ENCODE measurements at places on chromosomes 4 and X.

GRCh38 chr4:79603681-79604080 is 195.7 kb upstream of the GK2 start:
- DNase-seq = no peak

DNA sequence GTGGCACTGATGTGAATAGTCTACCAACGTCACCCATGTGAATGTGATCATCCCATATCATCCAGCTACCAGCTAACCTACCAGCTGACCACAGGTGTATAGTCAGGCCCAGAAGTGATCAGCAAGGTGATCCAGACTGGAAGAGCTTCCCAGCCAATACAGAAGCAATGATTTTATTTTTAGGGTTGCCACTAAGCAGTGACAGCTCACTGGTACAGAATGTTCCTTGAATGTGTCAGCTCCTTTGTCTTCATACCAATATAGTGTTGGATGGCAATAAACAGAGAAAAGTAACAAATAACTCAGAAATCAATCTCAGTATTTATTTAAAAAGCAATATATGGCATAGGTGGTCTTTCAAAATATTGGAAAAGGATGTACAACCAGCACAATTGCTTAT is 361.8 kb upstream of the CPEB2 start:
- no peak for DNase-seq

DNA sequence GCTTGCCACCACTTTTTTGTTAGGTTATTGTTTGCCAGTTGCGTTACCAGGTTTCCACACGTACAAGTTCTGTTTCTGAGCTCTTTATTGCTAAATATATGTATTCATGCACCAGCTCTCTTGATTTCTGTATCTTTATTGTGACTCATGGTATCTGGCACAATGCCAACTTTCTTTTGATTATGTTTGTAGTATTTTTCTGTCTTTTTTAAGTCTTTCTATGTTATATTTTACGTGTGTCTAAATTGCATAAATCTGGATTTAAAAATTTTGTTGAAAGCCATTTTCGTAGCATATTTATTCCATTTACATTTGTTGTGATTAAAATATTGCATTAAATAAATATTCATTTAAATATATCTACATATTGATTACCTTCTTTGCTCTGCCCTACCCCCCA is 73.8 kb downstream of the KDM6A start:
- no peak for DNase-seq

DNA sequence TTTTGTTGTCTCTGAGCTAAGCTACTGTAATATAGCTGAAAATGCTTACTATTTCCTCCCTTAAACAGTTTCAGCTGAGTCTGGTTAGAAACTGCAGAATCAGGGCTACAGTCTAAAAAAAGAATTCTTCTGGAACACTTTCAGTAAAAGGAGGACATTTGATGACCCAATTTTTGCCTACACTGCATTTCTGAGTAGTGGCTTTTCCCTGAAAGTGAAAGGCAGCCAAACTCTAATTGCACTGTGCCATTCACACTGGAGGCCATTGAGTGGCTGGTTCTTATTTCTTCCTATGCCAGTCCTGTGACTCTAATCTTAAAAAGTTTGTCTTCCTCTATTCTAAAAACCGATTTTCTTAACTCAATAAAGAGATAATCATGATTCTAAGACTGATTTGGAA is 526.0 kb downstream of the CFAP47 start:
- DNase-seq = no peak

DNA sequence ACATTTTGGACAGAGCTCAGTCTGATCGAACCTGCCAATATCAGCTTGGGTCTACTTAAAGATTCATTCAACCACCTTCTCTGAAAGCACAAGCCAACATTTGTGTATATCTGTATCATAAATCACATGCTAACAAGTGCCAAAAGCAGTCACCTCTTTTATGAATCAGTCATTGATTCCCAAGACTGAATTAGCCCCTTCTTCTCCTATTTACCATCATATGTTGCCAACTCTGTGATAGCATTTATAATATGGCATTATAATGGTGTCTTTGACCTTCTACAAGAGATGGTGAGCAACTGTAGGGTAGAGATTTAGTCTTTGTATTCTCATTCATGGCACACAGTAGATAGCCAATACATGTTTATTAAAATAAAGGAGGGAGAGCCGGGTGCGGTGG is 61.4 kb downstream of the DDX53 start:
- no peak for DNase-seq

GRCh38 chr4:112093636-112094202 is 51.5 kb upstream of the FAM241A start:
- DNase-seq = no peak

GRCh38 chr4:3440979-3441500 is 728 bp upstream of the HGFAC start:
- DNase-seq = no peak

DNA sequence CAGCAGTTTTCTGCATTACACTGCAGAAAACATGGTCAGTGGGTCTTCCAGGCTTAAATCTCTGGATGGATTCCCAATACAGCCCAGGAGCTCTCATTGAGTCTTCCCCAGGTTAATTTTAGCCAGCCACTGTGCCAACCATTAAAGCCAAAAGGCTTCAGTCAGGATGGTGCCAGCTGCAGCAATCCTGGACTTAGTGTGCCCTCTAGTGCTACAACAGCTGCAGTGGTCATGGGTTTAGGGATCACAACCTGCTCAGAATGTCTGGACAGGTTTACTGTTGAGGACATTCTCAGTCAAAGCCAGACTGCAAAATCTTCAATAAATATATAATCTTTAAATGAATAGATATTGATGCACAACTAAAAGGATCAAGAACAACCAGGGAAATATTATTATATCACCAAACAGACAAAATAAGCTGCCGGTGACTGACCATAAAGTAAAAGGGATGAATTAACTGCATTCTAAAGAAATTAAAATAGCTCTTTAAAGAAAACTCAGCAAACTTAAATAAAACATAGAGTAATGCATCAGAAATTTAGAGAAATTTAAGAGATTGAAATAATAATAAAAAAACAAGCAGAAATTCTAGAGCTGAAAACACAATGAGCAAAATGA is 639.9 kb downstream of the SPOCK3 start:
- DNase-seq = no peak

DNA sequence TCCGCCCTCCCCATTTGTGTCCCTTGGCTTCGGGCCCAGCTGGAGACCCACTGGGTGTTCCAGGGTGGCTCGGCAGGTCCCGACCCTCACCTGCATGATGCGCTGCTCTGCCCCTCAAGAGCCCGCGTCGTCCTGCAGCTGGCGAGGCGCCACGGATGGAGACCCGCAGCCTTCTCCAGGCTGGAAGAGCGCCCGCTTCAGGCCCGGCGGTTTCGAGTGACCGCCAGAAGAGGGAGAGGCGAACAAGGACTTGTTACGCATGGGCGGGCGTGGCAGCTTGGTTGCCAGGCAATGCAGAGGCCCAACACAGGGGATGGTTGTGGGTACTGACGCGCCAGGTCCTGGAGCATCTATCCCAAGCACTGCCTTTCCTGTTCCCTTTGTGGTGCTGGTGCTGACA is at the start of gene PDCL2:
Gene PDCL2 (minus strand): TSS at position 232 of the 400 bp plus-strand sequence. CDS start 136 bp downstream, at position 96.
- DNase-seq = no peak

GRCh38 chr4:158459085-158459820 is 62.4 kb upstream of the RXFP1 start:
- no peak for DNase-seq

- no peak for DNase-seq
Measured at GRCh38 chr4:61540944-61541343, 340.8 kb downstream of the ADGRL3 start.

DNA sequence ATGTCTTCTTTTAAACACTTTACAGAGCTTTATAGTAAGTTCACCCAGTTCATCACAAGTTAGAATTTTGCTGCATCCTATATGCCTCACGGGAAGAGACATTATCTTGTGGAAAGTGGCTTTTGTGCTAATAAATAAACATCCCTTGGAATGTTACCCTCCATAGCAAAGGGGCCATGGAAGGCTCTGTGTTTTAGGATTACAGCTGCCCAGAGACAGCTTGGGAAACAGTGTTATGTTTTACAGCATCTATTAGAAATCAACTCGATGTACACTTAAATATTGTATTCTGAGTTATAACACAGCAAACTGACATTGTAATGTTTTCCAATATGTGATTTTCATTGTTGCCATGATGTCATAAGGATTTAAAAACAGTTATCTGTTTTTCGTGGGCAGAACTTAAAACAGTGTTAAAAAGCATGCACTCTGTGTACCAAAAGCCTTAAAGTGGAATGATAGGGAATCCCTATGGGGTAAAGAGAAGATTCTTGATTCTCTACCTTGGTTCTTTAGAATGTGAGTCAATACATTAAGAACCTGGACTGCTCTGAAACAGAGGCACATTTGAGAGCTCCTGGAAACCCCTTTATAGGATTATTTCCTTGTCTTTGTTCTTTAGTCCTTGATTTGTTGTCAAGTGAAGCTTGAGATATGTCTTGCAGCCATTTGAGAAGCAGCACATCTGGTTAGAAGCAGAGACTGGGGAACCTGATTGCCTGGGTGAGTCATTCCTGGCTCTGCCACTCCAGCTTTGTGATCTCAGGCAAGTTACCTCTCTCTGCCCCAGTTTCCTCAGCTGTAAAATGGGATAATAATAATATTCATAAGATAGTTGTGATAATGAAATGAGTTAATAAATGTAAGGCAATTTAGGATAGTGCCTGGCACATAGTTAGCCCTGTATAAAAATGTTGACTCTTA is 41.6 kb downstream of the ARHGAP10 start:
- DNase-seq = no peak

GRCh38 chr4:158200214-158200613 is 10.1 kb upstream of the TMEM144 start:
- DNase-seq = no peak

- DNase-seq = no peak
Measured at GRCh38 chr4:114600672-114601071, 2.1 kb downstream of the UGT8 start.

DNA sequence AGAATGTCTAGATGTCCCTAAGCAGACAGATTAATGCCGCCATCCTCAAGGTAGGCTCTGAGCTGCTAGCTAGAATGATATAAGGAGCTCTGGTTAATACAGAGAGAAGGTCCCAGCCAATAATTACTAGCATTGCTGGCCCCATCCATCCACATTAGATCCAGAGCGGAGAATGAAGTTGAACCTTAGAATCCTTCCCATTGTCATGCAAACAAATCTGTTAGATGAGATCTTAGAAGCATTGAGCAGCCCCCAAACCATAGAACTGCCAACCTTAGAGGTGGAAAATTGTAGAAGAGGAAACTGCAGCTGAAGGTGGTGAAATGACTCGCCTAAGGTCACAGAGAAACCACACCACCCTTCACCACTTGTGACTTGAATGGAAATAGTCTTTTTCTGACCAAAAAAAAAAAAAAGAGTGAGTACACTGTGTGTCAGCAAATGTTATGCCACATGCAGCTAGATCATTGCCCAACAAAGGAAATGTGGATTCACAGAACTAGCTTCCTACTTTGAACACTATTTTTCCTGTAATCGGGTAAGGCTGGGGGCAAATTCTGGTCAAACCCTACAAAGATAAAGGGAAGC is 162.1 kb downstream of the SMIM20 start:
- no peak for DNase-seq

GRCh38 chrX:128439159-128439558 is 387.0 kb upstream of the ACTRT1 start:
- no peak for DNase-seq

DNA sequence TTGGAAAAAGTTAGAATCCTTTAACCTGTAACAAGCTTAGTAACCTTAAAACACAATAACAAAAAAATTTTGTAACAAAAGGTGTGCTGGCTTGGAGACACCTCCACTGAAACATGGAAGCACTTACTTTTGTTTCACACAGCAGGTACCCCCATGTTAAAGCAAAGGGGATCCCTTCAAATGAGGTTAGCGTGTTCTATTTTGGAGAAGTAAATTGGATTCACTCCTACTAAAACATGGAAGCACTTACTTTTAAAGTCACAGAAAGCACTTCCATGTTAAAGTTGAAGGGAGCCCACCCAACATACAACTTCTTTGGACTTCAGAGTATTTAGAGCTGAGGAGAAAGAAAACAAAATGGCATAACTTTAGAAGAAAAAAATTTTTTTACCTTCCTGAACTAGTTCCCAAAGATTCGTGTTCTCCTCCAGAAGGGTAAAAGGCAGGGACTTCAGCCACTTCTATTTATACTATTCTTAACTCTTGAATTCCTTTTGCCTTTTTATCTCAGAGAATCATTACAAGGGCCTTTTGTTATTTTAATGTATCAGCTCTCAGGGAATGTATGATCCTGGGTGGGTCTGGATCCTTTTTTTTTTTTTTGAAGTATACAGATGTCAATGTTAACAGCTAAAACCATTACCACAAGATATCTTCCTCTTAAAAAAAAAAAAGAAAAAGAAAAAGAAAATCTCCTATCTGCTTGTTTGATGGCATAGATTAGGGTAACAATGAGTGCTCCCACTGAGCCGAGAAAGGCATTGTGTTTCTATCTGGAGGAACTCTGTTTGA is 11.5 kb downstream of the LARP7 start:
- no peak for DNase-seq

DNA sequence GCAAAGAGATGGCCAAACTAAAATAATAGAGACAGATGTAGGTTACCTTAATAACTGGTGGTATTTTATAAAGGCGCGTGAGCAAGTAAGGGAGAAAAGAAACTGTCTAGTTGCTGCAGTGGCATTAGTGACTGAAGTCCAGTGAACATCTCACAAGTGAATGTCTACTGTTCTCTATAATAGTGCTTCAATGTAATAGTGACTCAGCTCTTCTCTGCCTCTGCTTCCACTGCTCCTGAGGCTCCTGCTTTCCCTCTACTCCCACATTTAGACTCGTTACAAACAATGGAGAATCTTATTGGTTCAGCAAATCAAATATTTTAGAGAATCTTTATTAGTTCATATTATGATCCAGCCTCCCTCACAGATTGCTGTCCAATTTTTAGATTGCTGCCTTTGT is 779.1 kb upstream of the HTR2C start:
- no peak for DNase-seq

- no peak for DNase-seq
Measured at GRCh38 chrX:119407681-119408080, 8.5 kb downstream of the SLC25A43 start.

DNA sequence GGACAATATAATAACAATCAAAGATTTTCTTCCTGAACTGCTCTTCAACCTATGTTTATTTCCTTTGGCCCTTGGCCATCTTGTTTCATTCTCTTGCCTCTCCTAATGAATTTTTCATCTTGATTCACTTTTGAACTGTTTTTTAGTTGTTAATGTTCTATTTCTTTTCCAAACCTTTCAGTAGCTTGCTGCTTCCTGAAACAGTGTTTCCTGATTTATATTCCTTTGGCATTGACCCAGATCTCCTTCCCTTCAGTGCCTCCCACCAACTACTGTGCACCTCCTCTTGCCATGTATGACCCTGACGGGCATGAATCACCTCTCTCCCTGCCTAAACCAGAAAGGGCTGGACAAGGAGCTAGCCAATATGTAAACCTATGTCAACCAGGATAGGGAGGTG is 25.6 kb upstream of the SPP1 start:
- no peak for DNase-seq

DNA sequence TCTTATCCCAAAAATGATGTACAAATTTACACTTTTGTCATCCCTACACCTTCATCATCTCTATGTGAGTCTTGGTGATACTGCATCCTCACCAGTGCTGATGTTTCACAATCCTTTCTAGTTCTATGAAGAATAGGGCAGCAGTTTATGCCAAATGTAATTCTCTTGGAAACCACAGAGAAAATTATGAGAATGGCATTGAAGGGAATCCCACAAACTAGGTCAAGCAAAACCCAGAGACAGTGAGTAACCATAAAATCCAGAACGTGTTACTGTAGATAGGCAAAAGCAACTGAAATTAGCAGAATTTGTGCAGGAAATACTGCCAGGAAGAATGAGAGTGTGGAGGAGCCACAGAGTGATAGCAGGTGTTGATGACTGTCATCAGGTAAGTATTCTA is 24.5 kb downstream of the IL15 start:
- no peak for DNase-seq
